ENCODE measurements at places on chromosomes 2 and 18.

DNA sequence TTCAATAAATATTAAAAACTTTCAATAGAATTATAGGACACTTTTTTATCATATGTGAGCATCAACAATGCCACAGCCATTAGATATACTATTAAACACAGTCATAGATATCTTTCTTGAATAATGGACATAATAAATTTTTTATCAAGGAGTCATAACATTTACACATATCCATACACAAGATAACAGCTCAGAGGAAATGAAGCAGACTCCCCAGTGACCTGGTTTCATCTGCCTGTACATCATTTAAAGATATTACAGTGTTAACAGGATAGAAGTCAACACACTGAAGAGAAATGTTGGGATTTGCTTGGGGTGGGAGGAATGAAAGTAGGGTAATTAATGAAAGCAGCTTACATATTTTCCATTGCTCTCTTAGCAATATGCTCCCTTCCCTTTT is 5.1 kb downstream of the SCG2 start:
- DNase-seq: no peak

- DNase-seq: no peak
Observed at GRCh38 chr2:128949360-128949759, 630.7 kb upstream of the HS6ST1 start.

DNA sequence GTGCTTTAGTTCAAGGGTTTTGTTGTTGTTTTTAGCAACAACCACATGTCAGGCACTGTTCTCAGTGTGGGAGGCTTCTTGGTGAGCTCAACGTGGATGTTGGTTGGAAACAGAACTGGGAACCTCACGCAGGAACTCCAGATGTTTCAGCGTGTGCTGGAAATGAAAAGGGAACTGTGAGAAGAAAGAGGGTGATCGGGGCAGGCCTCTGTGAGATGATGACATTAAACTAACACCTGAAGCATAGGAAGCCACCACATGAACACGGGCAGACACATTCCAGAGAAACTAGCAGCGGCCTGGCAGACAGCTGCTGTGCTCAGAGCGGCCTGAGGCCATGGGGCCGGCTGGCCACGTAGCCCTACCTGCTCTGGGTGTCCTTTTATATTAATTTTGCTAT is 66.4 kb downstream of the COA5 start:
- no peak for DNase-seq

DNA sequence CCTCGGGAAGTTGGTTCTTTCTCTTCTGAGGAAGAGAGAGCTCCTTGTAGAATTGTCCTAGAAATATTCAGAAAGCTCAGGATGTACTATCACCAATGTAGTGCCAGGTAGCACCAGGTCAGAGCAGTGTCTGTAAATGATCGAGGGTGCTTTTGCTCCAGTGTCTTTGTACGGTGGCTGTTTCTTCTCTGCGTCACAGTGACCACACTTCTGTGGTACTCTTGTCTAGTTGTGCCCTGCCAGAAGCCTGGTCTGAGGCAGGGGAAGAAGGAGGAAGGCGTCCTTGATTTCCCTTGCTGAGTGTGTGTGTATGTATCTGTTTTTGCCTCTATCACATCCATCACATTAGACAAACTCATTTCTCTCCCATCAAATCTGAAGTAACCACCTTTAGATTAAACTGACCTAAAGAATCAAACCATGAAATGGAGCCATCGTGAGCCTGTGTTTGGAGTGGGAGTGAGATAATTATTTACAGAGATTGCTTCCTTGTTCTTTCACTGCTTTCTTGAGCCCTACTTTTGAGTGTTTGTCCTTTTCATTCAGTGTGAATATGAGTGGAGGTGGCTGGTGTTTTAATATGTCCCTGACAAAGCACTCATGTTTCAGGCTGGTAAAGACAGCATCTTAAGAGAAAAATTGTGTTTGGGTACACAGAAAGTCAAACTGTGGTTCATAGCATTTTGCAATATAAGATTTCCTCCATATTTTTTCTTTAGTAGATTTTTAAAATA is 97.2 kb downstream of the ACOXL start:
- no peak for DNase-seq

GRCh38 chr2:121534007-121534406 is 3.3 kb downstream of the RNU4ATAC start:
- DNase-seq: no peak

GRCh38 chr2:218618102-218618860 is 10.6 kb downstream of the PLCD4 start:
- no peak for DNase-seq

GRCh38 chr18:61694236-61694635 is 198.6 kb downstream of the RNF152 start:
- DNase-seq: no peak

DNA sequence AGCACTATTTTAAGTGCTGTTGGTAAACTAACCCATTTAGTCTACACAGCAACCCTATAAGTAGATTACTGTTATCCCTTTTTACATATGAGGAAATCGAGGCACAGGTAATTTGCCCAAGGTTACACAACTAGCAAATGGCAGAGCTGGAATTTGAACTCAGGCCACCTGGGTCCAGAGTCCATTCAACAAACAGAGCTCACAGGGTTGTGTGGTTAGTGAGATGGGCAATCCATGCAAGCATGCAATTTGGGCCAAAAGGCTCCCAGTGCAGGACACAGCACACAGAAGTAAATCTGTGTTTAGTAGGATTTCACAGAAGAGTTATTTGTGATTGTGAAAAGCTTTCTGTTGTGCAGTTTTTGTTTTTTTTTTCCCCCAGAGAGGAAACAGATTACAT is 187.8 kb upstream of the MSH6 start:
- DNase-seq: no peak

- no peak for DNase-seq
Observed at GRCh38 chr18:52657043-52657805, 317.2 kb downstream of the DCC start.

DNA sequence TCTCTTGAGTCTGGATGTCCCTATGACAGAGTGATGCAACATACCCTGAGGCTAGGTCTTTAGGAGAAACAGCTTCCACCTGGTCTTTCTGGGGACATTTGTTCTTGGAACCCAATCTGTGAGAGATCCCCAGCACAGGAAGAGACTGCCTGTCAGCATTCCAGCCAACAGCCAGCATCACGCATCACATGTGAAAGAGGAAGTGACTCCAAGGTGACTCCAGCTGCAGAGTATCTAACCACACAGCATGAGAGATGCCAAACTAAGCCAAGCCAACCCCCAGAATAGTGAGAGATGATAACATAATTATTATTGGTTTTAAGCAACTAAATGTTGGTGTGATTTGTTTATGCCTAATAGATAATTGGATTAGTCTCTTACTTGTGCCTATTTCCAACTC is 35.7 kb downstream of the C18orf63 start:
- DNase-seq: no peak

- no peak for DNase-seq
Observed at GRCh38 chr2:203685081-203685621, 21.3 kb upstream of the CD28 start.

DNA sequence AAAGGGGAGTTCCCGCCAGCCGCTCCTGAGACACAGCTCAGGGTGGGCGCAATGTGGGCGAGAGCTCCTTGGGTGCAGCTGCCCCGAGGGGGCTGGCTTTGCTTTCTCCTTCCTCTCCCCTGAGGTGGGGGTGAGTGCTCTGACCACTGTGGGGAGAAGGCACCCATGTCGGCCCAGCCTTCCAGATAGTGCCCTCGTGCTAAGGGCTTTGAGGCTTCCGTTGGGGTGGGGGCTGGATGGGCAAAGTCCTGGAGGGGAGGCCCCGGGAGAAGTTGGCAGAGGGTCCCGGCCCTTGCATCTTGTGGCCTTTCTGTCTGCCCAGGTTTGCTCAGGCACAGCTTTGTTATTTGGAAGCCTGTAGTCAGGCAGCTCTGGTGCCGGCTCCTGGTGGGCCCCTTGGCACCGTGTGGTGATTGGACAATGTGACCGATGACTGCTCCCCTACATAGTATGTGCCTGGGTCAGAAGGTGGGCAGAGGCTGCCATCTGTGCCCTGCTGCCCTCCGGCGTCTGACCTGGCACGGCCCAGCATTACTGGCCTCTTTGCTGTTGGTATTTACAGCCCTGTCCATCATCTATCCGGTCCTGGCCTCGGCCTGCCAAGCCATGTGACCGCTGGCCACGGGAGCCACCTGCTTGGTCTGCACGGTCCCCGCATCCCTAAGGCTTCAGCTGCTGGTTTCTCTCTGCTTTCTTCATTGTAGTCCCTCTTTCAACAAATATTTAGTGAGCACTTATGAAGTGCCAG is 50.8 kb downstream of the TWIST2 start:
- no peak for DNase-seq

DNA sequence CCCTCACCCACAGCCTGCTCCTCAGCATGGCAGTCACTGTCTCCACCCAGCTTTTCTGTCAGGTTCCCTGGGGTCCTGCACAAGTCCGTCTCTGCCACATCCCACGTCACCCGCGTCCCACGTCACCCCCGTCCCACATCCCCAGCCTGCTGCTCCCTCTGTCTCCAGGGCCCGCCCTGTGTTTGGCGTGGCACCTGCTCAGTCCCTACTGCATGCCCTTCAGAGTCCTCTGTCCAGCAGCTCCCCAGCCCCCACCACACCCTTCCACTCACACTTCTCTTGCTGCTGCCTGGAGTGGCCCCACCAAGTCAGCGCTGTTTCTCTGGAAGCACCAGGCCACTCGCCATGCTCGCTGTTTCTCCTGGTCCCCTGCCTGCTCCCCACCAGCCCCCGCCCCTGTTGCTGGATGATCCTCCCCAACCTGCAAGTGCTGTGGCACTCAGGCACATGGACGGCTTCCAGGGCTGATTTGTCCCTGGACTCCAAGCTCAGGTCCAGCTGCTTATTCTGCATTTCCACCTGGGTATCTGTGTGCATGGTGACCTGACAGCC is 18.8 kb downstream of the ATG4B start:
- no peak for DNase-seq

- no peak for DNase-seq
Observed at GRCh38 chr2:20516646-20517341, 69.9 kb downstream of the RHOB start.

DNA sequence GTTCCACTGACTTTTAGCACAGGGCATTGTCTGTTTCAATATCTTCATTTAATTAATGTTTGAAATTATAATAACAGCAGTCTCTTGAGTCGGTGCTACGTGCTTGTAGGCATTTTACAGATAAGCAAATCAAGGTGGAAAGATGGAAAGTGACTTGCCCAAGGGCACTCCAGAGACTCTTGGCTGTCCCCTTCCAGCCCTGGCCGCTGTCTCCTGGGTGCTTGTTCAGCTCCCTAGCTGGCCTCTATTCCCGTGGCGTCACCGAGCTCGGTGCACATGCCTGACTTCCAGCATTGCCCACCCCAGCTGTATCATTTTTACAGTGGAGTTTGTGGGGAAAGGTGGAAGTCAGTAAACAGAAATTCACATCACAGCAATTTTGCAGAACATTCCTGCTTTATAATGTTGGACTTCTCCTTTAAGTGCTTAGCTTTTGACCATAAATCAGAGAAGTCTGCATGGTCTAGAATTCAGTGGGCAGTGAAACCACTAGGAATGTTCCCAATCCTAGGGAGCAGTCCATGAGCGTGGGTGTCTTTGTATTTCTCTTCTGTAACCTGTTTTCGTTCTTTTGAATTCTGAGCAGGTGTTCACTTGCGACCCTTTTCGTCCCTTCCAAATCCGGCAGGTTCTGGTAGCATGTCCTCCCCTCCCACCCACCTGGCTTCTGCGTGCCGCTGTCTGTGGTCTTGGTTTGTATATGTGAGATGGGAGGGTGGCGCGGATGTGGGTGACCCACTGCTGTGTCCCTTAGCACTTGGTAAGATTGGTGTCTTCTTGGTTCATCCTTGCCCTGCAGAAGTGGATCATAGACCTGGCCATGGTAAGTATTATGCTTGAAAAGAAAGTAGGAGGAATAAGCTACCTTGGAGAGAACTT is 8.4 kb downstream of the SLC66A3 start:
- DNase-seq: no peak

DNA sequence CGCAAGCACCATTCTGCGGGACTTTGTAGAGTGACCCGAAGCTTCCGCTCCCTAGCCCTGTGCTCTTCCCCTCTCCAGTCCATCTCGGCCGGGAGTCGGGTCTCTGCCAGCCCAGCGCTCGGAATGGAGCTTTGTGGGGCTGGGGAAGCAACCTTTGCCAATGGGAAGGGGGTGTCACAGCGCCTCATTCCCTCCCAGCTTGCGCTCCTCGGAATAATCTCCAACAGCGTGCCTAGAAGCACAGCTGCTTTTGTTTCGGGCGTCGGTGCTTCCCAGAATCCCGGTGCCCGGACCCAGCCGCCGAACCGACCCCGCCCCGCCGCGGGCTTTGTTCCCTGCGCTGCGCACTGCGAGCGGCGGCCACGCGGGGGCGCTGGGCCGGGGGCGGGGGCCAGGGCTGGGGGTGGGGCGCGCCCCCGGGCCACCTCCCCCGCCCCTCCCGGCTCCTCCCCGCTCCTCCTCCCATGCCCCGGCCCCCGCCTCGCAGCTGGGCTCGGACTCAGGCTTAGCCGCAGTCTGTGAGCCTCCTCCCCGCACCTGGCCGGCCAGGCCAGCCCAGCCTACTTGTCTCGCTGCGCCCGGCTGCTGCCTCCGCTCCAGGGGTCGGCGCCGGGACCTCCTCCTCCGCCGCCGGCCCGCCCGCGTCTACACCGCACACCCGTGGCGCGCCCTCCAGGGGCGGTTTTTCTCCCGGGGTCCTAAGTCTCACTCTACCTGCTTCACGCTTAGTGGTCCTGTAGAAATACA is 77.7 kb upstream of the SMAD2 start:
- peak; percentile 77 for DNase-seq

DNA sequence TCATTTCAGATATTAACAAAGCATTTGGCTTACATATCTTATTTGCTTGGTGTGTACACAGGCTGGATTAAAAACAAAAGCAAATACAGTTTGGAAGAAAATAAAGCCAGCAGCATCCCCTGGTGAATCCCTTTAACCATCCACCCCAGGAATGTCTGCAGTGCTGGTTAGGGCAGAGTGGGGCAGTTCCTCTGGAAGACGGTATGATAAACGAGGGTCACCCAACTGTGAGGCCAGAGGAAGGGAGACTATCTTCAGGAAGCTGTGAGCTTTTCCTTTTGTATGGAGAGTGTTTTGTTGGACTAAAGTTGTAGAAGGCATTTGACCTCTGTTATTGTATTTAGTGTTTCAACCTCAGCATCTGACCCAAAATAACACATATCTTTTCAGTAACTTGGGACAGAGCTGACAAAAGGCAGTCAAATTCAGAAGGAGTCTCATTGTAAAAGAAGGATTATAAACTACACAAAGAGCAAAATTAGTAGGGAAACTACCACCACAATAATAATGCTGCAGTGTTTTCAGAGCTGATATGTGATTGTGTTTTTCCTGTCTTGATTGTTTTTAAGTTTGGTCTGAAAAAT is 159.1 kb downstream of the FMNL2 start:
- DNase-seq: no peak
